ENCODE measurements at places on chromosomes 5 and 9.

DNA sequence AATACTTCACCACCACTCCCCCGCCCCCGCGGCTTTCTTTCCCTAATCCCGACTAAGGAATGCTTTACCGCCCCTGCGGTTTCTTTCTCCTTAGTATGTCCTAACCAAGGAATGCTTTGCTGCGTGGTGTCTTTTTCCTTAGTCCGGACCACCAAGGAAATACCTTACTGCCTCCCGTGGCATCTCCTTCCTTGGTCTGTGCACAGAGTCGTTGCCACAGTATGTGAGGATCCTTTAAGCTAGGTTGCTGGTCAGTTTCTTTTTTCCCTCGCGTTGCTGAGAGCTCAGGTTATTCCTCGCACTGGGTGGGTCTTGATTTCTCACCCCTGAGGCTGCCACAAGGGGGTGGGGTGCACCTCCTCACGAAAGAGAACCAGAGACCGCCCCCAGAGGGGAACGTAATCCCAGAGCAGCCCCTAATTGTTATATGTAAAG, 309.4 kb downstream of the NR3C1 start:
- DNase-seq = no peak

DNA sequence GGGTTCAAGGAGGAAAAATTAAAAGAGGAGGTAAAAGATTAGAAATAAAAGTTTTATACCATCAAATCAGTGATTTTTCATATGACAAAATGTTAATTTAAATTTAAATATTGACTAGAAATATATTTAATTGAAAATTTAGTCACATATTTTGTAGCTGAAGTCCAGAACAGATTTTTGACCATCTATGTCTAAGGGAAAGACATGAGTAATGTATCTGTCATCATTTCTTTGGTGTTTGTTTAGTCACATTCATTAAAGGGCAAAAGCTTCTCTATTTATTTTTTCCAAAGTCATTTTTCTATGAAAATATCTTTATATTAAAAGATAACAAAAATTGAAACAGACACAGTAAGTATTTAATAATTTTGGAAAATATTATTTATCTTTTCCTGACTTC, 252.0 kb upstream of the ISL1 start:
- DNase-seq = no peak

DNA sequence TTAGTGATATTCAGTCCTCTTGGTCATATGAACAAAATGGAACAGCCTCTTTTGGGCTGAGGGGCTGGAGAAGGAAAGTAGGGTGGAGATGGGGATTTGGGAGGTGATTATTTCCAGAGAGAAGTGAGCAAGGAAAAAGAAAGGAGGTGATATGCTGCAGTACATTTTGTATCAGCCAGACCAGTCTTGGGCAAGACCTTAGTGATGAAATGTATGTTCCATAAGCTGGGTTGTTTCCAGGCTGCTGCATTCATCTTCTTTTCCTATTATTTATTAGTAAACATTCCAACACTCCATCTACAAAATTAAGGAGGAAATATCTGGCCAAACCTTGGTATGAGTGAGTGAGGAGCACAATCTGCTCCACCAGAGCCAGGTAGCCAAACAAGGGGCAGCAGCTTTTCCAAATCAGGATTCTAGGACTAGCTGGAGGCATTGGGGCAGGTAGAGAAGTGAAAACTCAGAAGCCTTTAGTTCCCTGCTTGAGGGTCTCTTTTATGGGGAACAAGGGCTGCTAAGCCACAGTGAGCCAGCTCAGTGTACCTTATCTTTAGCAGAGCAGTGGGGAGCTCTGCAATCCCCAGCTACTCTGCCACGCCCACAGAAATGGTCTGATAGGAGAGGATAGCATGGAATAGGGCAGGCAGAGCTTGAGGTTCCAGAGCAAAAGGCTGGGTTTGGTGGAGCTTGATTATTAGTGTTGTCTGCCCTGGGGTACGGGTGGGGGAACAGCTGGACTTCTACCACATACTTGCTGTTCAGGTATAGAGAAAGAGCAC, 19.5 kb downstream of the RAD1 start:
- DNase-seq = no peak

- DNase-seq = no peak
Observed at GRCh38 chr5:99948850-99949249, 586.3 kb upstream of the FAM174A start.

DNA sequence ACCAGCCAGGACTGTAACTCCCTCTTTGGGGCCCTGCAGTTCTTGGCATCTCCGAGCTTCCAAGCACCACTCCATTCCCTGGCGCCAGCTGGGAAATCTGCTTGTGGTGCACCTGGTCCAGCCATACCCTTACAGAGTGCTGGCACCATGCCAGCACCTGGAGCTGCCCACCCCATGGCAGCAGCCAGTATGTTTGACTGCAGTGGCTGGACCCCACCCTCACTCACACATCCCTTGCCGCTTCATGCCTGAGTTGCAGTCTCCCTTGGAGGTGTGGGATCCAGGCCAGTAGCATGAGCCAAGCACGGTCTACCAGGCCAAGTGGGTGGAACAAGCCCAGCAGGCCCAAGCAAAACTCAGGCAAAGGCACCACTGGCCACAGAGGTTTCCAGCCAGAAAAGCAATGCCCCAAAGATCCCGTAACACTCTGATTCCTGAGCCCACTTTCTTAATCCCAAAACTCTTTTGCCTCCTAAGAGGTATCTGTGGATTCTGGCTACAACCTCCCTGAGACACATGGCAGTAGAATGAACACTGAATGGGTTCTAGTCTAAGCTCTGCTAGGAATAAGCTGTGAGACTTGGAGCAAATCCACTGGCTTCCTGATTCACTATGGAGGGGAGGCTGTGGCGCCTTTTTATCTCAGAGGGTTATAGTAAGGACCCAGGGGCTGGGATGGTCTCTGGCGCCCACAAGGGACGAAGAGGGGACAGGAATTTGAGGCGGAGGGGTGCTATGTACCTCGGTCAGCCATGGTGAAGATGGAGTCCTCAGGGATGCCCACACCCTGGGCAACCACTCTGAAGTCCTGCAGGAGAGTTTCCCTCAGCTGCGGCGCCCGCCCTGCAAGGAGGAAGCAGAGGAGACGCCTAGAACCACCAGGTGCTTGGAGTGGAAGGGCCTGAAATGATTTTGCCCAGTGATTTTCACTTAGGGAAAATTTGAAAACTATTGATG, 5.6 kb downstream of the AMBP start:
- DNase-seq = no peak

Measured in stimulated activated CD8-positive, alpha-beta memory T cell treated with anti-CD3 and anti-CD28 coated beads, Interleukin-2, amount 100 ng/mL, for 1 hour (primary cell).